ENCODE measurements at places on chromosomes 1 and 21. TPM values are rescaled to one million over a fixed set of nuclear protein-coding genes. Genes with fewer than 3 reads are reported as not detected.
A peak's percentile ranks its signal among the peaks of the same experiment; 100 is the strongest.

- peak; percentile 89 for DNase-seq
These were observed 31.2 kb downstream of the CDCP2 start for GRCh38 chr1:54121482-54122134.

CCDC181 gene
- not detected for total RNA-seq

UBE2U gene
- total RNA-seq = not detected

GRCh38 chr1:25648681-25649440, 32.3 kb downstream of the MAN1C1 start:
- DNase-seq = no peak

- DNase-seq = no peak
These were observed 29.8 kb upstream of the BARHL2 start for GRCh38 chr1:90746857-90747256.

- DNase-seq = no peak
These were observed 352.3 kb upstream of the B3GALT2 start for GRCh38 chr1:193538680-193539079.

DNA sequence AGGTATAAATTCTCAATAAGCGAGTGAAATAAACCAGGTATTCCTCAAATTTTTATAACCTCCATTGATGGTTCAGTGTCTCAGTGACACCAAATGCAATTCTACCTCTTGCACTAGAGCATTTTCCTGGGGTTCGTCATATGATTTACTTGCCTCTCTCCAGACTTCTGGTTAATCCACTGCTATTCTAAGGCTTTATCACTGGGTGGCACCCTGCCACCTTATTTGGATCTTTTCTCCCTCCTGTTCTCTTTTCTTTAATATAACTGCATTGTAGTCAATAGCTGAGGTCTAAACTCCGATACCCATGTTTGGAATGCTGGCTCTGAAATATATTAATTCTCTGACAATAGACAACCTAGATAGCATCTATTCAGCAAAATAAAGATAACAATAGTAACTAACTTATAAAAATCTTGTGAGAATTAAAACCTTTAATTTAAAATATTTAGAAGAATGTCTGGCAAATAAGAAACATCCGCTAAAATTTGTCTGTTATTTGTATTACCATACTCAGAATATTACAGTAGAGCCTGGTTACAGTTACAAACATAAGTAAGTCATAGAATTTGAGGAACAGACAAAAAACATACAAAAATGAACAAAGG, 436.4 kb downstream of the PLA2G4A start:
- DNase-seq = no peak

DNA sequence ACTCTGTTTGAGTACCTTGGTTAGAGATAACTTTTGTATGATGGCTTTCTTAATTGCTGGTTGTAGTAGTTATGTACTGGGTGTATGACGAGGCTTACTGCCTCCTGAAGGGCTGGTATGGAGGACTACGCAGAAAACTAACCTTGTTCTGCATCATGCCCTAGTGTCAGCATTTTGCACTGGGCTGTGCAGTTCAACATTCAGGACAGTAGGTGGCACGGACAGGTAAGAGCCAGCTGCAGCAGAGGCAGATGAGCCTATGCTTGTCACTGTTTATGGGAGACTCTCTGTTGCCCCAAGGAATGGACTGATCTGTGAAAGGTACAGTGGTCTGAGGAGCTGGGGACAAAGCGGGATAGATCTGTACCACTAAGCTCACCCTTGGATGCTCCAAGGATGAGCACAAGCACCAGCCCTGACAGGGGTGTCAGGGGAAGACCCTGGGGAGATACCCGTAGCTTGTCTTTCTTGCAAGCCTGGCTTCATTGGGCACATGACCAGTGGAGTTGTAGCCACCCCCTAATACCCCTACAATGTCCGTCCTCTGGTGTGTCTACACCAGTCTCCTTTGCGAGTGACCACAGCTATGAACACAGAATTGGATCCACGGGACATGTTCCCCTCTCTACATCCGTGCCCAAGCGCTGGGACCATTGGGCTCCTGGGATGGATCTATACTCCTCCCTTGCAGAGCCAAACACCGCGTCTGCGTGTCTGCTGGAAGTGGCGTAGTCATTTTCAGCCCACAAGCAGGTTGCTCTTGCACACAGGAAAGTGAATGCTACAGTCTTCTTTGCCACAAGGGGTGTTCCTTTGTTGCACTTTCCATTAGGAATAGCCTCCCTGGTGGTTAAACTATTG, 51.1 kb upstream of the CFHR3 start:
- no peak for DNase-seq

DNA sequence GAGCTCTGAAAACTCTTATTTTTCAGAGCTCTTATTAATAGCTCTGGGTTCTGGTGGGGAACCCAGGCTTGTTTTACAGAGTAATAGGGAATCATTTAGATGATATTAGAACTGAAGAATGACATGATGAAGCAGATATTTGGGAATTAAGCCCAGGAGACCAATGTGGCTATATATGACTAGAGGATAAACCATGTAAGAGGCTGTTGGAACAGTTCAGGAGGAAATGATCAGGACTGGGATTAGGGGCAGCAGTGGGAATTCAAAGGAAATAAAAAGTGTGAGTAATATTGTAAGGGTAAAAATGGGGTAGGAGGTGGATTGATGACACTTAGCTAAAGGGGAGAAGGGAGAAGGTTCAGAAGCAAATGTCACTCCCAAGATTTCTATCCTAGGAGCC, 58.6 kb downstream of the GIPC2 start:
- no peak for DNase-seq

DNA sequence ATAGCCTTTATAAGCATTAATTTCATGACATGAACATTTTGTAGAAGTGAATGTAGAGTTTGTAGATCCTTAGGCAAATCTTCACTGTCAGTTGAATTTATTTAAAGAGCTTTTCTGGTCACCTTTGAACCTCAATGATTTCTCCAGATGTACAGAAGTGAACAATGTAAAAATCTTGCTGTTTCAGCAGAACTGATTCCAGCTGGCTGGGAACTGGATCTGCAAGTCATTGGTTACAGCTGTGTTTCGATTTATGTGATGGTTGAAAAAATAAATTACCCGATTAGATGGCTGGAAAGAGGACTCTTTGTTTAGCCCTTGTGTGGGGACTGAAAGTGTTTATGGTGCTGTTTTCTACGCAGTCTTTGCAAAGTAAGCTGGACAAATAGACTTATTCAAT, 849.8 kb downstream of the USP25 start:
- no peak for DNase-seq

RHBG gene
- total RNA-seq = not detected

CYP4B1 gene
- not detected for total RNA-seq

- no peak for DNase-seq
These were observed 17.6 kb downstream of the ACTL8 start for GRCh38 chr1:17772615-17773212.

GRCh38 chr1:57674801-57675200, 250.9 kb upstream of the DAB1 start:
- no peak for DNase-seq

GRCh38 chr1:107804741-107805140, 160.2 kb downstream of the VAV3 start:
- DNase-seq = no peak
